Hematopoietic multipotent progenitor cell treated with erythropoietin and hydrocortisone succinate and interleukin-3 and kit ligand, for 6 days (in vitro differentiated cells): ENCODE measurements at places on chromosomes 16 and 17.

DNA sequence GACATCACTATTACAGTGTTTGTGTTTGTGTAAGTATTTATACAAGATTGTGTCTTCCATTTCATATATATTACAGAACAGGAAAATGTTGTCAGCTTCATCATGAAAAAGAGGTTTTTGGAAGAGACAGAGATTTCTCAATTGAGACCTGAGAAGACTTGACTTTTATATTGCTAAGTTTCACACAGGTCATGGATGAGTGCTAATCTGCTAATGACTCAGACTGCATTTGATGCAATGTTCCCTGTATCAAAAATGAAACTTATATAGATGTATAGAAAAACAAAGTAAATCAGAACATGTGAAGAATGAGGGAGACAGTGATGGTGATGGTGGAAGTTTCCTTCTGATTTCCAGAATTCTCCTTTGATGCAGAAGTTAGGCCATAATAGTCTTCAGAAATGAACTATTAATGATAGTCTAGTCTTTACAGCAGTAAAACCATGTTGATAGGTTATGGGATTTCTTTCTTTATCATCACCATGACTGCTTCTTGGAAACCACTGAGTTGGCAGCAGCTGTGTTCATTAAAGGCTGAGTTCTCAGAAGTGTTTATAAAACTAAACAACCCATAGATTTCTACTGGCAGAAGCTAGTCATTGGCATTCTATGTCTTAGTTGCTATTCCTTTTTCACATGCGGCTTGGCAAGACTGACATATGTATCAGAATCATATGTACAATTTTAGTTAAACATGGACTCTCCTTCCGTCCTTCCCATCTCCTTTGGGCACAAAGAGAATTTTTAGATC lies 56.1 kb downstream of the PCTP start:
- no peak for DNase-seq

DNA sequence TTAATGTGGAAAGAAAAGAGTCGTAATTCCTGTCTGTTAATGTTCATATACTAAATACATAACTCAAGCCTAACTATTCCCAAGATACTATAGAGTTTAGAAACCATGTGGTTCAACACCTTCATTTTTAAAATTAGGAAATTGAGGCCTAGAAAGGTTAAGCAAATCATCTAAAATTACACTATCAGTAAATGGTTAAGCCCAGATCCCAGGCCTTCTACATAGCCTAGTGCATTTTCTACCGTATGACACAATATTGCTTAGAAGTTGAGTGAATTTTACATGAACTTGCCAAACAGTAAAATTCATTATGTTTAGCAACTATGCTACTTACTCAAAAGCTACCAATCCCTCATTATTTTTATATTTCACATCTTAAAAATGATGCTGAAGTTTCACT lies 6.8 kb downstream of the NACA2 start:
- no peak for DNase-seq

DNA sequence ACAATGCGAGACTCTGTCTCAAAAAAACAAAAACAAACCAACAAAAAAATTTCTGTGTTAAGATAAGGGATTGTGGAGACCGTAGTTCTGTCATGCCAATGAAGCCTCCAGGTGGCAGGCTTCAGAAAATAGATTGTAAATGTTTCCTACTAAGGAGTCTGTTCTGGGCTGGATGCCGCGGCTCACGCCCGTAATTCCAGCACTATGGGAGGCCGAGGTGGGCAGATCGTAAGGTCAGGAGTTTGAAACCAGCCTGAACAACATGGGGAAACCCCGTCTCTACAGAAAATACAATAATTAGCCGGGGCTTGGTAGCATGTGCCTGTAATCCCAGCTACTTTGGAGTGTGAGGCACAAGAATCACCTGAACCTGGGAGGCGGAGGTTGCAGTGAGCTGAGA lies 4.4 kb upstream of the SNX29 start:
- peak; percentile 62 for DNase-seq

DNA sequence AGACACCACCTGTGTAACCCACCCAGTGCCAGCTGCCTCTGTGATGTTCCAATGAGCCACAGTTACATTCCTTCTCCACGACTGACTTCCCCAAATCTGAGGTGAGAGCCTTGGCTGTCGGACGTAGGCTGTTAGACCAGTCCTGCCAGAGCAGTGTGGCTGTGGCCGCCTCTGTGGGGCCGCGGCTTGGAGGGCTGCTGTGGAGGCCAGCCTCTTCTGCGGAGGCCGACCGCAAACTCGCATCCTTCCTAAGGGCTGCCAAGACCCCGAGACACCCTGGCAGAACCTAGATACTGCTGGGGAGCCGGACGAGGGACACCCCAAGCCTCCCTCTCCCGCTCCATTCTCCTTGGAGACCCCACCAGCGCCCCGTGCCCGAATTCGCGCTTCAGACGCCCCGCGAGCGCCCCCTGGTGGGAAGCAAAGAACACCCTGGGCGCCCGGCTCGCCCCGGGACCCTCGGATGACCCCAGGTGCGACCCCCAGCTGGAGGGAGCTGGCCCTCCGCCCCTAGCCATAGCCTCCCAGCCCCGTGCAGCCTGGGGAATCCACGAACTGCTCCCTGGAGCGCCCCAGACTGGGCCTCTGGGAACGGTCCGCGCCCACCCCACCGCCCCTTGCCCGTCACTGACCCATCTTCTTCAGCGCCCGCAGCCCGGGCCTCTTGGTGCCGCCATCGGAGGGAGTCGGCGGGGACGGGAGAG lies 547 bp downstream of the PLCD3 start:
- DNase-seq, result peak; percentile 44

DNA sequence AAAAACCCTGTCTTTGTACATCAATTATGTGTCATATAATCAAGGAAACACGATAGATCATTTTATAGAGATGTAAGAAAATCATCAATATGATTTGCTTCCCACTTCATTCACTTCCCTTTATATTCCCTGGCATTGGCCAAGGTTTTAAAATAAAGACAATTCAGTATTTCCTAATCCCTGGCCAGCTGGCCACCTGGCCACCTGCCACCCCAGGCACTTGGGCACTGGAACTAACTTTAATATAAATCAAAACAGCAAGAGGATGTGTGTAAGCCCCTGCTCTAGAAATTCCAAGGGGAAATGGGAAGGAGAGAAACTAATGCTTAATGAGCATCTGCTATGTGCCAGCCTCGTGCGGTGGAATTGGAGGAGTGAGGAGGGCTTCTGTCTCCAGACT lies 58.6 kb upstream of the TOB1 start:
- no peak for DNase-seq

DNA sequence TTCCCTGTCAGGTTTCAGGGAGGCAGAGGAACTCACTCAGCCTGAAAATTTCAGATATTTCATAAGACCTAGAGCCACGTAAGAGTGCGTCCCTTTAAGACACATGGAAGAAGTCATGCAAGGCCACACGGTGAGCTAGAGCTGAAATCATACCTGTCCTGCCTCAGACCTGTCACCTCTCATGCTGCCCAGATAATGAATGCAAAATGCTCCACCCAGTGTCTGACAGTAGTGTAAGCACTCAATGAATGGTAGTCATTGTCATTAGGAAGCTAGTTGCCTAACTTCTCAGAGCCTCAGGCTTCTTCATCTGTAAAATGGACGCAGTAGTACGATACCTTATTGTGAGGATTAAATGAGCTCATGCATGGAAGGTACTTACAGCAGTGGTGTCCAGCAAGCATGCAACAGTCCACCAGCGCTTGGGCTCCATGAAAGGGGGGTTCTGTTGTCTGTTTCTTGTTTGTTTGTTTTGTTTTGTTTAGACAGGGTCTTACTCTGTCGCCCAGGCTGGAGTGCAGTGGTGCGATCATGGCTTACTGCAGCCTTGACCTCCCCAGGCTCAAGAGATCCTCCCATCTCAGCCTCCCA lies 60.7 kb downstream of the WSB1 start:
- peak; percentile 71 for DNase-seq

GRCh38 chr16:15513156-15513555 lies 78.8 kb downstream of the BMERB1 start:
- DNase-seq, result no peak

- no peak for DNase-seq
These were observed 8.5 kb downstream of the KRT37 start for GRCh38 chr17:41415833-41416335.

DNA sequence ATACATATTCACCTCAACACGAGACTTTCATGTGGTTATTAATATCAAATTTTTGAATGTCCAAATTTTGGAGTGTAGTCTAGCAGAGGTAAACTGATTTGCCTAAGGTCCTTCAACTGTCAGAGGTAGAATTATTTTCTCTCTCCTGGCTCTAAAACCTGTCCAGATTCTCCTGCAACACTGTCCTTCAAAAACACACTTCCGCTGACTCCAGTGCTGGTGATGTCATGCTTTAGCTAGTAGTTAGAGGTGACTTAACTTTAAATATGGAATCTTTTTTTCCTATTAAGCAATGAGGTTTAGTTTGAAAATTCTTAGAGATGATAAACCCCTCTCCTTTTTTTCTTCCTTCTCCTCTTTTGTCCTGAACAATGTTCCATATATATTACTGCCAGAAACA lies 10.8 kb upstream of the CBLN1 start:
- no peak for DNase-seq

DNA sequence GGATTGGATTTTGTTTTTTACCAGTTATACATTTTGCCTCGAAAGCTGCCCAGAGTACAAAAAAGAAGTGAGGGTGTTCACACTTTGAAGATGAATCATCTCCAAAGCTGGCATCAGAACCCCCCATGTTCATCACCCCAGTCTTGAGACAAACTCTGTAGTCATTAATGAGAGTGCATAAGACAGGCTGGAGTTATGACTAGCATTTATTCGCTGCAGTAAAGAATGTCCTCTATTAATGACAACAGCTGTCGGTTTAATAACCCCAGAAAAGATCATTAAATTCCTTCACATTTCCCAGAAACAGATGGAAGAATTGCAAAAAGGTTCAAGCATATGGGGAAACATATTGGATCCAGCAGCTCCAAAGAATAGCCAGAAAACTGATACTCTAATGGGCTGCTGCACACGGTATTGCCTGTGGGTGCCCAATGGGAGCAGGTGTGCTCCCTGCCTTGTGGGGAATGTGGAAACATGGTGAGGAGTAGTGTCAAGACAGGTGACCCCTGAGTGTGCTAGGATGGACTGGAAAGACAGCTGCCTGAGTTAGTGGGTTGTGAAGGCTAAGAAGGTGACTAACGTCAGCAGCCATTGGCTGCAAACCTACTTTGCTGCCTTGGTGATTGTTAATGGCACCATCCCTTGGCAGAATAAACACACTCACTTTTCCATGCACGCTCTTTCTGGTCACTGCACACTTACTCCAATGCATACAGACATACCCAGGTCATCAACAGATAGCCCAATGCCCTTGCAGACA lies 81.9 kb downstream of the AIPL1 start:
- no peak for DNase-seq

GRCh38 chr17:2850991-2851390 lies 54.8 kb downstream of the RAP1GAP2 start:
- no peak for DNase-seq

- peak; percentile 68 for DNase-seq
These were observed 20.0 kb upstream of the WFIKKN1 start for GRCh38 chr16:610513-611381.

DNA sequence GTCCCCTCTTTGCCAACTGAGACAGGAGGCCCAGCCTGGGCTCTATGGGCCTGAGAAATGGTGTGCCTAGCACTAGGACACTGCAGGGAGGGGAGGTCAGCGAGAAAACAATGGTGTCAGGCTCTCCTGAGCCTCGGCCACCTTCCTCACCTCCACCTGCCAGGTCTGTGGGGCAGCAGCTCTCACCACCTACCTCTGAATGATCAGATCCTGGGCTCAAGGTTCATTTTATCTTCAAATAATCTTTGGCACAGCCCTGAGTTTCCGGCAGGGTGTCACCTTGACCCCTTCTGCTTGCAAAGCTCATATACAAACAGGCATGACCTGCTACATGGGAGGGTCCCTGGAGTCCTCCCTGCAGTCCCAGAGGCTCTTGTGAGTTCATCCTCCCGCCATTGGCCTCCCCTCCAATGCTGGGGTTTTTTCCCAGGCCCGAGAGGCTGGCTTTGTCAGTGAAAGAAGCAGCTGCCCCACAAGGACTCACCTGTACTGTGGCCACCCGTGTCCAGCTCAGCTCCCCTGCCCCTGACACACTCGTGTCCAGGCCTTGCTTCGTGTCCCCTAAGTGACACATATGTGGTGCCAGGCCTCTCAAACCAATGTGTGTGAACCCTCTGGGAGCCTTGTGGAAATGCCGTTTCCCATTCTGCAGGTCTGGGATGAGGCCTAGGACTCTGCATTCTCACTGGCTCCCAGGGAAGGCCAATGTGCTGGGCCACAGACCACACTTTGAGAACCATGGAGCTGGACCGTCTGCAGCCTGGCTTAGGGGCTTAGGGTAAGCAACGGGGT lies 176.8 kb upstream of the CIBAR2 start:
- DNase-seq, result no peak

DNA sequence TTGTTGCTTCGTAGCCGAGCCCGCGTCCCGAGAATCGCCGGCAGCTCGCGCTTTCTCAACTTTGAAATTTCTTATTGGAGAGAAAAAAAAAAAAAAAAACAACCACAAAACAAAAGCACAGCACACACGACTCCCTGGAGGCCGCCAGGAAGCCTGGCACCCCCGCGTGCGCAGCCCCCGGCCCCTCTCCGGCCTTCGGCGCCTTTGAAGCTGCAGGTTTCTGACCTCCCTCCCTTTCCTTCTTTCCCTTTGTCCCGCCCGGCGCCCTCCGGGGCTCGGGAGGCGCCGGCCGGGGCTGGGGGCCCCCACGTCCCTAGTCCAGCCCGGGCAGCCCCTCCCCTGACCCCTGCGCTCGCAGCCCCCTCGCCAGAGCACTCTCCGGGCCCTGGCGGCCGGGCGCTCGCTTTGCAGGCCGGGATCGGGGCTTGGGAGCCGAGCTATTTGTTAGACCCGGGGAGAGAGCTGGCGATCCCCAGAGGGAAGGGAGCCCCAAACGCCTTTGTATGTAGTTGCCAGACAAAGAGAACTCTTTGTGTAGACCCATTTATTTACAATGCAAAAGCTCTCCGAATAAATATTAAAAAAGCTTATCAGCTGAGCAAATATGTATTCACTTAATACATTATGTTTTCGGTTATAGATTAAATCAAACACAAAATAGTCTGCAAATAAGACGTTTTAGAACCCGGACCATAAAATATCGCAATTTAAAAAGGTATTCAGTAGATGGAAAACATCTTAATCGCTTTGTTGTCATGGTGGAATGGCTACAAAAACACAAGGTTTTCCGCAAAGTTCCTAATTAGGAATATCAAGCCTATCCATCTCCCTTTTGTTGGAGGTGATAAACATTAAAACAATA lies 2.3 kb downstream of the BAHCC1 start:
- peak; percentile 57 for DNase-seq
